IPS DF 6.9 (cell line): ENCODE measurements at places on chromosomes 5 and 9.

DNA sequence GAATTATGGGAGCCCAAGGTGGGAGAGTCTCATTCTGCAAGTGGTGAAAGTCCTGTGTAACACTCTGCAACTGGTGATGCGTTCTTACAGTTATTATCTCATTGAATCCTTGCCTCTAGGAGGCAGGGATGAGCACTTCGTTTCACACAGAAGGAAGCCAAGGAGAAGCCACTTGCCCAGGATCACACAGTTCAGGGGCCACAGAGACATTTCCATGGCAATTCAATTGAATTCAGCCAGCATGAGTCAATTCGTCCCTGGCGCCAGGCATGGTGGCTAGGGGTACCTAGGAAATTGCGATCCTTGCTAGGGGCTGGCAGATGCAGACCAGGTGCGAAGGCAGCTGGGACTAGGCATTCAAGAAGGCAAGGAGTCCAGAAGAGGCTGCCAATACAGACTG lies 26.2 kb downstream of the LHX2 start:
- no peak for DNase-seq

GRCh38 chr5:10635257-10635866 lies 71.5 kb downstream of the ANKRD33B start:
- DNase-seq = no peak

DNA sequence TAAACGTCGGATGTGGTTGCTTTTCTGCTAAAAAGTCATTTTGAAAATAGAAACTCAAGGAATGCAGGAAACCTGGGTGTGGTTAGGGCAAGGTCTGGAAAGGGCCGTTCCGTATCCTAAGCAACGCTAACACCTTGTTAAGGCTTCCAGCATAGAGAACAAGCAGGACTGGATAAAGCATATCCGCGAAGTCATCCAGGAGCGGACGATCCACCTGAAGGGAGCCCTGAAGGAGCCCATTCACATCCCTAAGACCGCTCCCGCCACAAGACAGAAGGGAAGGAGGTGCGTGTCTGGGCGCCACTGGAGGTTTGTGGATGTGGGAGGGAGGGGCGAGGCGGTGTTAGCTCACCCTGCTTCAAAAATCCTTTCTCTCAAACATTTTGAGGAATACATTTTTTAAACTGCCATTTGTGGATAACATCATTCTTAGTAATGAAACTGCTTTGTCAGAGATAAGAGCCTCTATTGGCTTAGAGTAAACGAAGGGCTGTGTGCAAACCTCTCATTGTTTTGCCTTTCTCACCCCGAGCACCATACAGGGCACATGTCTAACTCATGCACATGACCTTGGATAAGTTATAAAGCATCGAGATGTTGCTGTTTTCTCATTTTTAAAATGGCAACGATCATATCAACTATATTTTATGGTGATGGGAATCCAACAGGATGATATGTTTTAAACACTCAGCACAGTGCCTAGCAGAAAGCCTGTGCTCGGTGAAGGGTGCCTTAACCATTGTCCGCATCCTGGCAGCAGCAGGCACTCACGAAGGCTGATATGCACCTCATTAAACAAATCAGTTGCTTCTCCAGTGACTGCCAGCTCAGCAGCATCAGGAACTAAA lies 175.7 kb upstream of the OTULINL start:
- no peak for DNase-seq

GRCh38 chr9:10661994-10662393 lies 49.2 kb upstream of the PTPRD start:
- DNase-seq = no peak

DNA sequence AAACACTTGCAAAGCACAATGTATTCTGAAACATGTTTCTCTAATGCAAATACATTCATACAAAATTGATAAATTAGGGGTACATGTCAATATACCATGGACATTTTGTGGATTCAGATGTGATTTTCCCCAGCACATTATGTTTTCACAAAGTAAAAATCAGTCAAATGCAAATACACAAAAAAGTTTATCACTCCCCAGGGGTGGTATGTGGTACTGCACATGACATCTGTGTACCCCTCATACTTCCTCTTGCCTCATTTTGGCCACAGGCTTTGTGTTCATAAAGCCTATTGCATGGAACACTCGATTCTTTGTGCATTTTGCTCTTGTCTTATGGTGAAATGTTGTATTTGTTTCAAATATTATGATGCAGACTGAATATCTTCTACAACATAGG lies 116.8 kb upstream of the PDE4D start:
- no peak for DNase-seq

DNA sequence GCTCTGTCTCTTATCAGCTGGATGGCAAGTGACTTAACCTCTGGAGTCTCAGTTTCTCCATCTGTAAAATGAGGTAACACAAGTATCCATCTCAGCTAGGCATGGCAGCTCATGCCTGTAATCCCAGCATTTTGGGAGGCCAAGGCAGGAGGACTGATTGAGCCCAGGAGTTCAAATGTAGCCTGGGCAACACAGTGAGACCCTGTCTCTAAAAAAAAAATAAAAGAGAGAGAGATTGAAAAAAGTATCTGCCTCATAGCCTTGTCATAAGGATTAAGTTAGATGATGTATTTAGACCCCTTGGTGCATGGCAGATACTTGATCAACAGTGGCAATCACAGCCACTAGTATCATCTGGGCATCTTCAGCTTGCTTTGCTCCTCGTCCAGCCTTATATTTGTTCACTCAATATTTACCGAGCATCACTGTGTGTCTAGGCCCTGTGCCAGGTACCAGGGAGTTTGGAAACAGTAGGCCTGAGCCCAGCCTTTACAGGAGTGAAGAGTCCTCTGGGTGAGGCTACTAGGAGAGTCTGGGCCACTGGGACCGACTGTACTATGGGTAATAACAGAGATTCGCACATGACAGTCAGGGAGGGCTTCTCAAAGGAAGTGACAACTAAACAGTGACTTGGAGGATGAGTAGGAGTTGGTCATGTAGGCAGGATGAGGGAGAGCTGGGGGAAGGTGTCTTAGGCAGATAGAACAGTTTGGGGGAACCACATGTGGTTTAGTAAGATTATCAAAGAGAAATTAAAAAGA lies 34.2 kb downstream of the CORO2A start:
- DNase-seq = no peak
